Activated T-helper 17 cell treated with anti-CD3 and anti-CD28 coated beads, Interleukin-2, amount 50 U/mL, for 72 hours (primary cell): ENCODE measurements at places on chromosomes 7 and 10. TPM values are rescaled to one million over a fixed set of nuclear protein-coding genes. Genes with fewer than 3 reads are reported as not detected.
A peak's percentile ranks its signal among the peaks of the same experiment; 100 is the strongest.

- peak; percentile 29 for ATAC-seq
Measured at GRCh38 chr7:70384891-70385290, 747.1 kb upstream of the GALNT17 start.

GRCh38 chr7:34087892-34088891, 182.9 kb downstream of the BMPER start:
- peak; percentile 24 for ATAC-seq

DNA sequence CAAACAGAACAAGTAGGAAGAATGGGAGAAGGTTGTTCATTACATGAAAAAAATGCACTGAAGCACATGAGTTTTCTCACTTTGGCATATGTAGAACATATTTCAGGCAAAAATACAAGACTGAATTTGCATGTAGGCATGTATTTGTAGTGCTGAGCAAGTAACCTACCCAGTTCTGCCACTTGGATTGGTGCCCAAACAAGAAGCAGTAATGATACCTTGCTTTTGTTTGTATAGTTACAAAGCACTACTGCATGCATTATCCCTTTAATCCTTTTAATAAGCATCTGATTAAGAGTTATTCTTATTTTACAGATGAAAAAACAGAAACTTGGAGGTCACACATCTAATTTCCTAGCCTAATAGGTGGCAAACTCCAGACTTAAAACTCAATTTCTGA, 23.1 kb upstream of the CTTNBP2 start:
- ATAC-seq: no peak

GRCh38 chr10:15712883-15713282, 6.8 kb downstream of the ITGA8 start:
- ATAC-seq: no peak

DNA sequence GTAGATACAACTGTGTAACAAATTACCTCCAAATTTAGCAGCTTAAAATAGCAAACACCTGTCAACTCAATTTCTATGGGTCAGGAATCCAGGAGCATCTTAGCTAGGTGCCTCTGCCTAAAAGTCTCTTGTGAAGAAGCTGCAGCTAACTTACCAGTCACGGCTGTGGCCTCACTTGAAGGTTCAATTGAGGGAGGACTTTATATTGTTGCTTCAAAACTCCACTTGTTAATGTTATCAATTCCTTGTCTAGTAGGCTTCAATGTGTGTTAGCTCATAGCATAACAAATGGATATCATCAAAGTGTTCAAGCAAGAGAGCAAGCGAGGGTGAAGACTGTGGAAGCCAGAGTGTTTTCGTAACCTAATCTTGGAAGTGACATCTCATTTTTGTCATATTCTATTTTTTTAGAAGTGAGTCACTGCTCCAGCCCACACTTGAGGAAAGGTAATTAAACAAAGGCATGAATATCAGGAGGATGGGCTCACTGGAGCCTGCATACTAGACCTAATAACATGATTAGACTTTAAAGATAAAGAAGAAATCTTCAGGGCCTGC, 172.9 kb downstream of the SPAG6 start:
- no peak for ATAC-seq

- no peak for ATAC-seq
Measured at GRCh38 chr10:101405001-101405400, 51.0 kb downstream of the BTRC start.

DNA sequence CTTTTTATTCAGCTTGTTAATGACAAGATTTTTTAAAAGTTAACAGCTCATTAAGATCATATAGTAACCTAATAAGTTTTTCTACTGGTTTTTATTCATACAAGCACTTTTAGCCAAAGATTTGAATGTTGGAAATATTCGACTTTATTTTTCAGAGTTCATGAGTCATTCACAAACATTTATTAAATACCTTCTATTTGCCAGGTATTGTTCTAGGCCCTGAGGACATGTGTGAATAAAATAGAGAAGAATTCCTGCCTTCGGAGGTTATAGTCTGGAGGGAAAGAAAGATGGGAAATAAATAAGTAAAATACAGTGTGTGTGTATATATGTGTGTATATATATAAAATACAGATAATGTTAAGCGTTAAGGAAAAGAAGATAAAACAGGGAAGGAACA, 31.5 kb downstream of the BTAF1 start:
- no peak for ATAC-seq

- peak; percentile 71 for ATAC-seq
Measured at GRCh38 chr7:151992375-151992774, 33.1 kb upstream of the GALNT11 start.

GRCh38 chr7:44845451-44845850, 2.4 kb downstream of the H2AZ2 start:
- ATAC-seq: no peak

- no peak for ATAC-seq
Measured at GRCh38 chr7:1026721-1027161, 17.6 kb upstream of the GPR146 start.

DNA sequence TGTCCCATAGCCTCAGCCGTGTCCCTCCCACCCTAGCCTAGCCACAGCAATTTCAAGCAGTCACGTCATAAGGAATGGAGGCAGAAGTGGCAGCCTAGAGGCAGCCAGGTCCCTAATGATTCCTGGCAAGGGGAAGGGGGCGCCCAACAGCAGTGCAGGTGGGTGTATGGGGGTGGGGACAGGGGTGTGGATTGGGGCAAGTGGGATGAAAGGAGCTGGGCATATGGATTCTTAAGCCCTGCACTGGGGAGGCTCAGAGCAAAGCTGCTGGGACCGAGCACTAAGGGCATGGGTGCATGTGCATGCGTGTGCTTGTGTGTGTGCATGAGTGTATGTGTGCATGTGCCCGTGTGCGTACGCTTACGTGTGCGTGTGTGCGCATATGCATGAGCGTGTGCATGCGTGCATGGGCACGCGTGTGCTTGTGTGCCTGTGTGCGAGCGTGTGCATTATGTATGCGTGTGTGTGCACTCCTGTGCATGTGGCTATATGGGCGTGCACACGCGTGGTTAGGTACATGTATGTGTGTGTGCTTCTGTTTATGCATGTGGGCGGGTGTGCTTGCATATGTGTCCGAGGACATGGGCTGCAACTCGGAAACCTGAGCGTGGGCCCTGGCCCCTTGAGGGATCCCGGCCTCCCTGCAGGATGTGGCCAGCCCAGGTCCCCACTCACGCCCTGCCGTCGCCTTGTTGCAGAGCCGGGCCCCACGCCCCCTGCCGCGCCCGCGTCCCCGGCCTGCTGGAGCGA, 34.1 kb downstream of the SH2B2 start:
- ATAC-seq: no peak

DNA sequence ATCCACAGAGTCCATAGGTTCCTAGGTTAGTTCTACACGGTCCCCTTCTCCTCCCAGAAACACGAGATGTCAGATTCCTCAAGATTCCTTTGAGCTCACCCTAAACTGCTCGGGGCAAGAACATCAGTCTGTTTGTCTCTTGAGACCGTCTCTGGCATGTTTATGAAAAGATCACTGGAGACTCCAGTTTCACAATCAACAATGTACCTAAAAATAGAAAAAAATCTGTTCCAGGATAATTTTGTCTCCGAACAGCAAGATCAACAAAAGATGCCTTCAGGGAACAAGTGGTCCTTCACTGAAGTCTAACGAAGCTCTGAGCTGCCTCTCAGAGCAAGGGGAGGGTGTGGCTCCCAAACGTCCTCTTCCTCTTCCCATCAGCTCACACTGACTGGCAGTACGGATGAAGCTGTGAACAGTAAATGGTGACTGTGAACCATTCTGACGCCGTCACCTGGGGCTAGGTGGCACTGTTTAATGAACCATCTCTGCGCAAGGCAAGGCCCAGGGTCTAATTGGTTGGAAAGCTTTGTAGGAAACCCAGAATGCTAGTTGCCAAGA, 156.2 kb upstream of the LYZL1 start:
- ATAC-seq: no peak

GRCh38 chr7:153103202-153103601, 343.6 kb downstream of the ACTR3B start:
- ATAC-seq: no peak

GRCh38 chr7:17118412-17118811, 180.0 kb upstream of the AHR start:
- ATAC-seq: no peak

GRCh38 chr7:130397758-130398073, 17.4 kb downstream of the CPA1 start:
- no peak for ATAC-seq

- peak; percentile 23 for ATAC-seq
Measured at GRCh38 chr10:102313221-102313896, 68.0 kb downstream of the GBF1 start.

DNA sequence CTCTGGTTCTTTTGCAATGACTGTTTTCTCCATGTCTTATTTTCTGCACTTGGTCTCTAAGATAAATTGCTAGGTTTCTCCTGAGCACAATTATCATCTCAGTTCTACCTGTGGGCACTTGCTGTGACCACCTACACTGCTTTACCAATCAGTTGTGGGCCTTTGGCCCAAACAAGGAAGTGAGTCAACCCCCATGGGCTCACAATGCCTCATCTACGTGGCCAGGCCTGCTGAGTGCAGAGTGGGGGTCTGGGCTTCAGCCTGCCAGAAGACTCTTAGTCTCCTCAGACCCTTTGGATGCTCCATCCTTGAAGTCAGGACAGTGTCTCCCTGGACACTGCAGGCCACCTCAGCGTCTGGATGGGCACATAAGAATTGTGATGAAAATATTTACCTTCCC, 20.3 kb downstream of the SCART1 start:
- ATAC-seq: peak; percentile 59

DNA sequence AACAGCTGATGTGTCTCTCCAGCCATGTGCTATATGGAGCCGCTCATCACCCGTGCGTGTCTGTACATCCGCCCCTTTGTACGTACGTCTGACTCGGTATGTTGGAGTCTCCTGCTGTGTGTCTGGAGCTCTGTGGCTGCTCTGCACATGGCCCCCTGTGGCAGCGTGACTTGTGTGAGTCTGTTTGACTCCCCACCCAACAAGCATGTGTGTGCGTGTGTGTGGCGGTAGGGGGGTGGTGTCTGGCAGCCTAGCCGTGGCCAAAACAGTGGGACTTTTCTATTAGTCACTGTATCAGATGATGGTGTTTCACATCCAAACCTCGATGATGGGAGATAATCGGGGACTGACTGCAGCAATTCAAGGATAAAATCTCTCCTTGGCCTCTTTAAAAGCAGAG, 94.1 kb downstream of the COL13A1 start:
- ATAC-seq: no peak

- no peak for ATAC-seq
Measured at GRCh38 chr7:13988065-13988464, 1.4 kb downstream of the ETV1 start.

GRCh38 chr7:125555916-125556315, 626.3 kb upstream of the POT1 start:
- ATAC-seq: no peak

DNA sequence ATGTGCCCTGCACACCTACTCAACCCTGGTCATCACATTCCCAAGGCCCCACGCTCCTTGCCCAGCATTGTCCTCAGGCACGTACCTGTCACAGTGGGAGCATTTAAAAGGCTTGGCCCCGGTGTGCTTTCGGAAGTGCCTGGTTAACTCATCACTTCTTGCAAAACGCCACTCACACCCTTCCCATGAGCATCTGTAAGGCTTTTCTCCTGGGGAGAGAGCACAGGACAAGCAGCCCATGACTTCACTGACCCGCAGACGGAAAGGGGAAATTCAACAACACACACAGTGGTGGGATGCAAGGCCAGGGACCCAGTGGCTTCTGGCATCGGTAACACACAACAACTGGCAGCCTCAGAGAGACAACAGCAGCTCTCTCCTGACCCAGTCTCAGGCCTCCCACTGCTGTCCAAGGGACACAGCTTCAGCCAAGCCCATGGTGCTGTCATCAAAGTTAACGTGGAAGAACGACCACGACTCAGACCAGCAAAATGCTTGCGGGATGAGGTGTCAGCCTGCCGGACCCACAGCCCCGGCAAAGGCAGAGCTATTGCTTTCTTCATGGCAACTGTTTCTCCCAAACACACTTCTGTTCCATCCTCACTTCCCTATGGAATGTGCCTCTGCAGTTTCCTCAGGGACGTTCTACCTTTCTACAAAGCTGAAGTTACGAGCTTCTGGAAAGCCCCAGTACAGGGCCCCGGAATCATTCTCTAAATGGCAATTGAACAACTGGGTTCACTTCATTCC, 4.8 kb downstream of the KLF6 start:
- no peak for ATAC-seq

GRCh38 chr7:103791894-103792293, 197.6 kb downstream of the RELN start:
- ATAC-seq: no peak

DNA sequence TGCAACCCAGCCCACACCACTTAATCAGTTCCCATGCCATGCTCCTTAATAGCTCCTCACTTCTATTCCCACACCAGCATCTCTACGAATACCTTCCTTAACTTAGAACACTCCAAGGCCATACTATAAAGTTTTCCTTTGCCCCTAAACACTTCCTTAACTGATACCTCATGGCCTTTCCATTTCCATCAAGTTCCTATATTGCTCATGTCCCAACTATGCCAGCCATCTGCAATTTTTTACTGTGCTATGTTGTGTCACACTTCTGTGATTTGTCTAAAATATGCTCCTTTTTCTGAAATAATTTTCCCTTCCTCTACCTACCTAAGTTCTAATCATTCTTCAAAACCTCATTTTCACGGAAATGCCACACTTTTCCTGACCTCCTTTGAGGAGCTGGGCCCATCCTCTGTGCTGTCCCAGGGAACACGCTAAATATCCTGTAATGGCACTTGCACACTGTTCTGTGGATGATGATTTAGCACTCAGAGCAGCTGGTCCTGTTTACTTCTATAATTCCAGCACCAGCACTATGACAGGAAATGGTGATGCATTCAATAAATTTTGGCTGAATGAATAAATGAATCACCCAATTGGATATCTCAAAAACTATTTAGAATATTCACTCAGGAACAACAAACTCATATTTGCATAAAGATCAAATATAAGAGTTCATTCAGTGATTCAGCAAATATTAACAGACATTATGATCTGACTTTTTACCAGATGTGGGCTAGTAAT, 266.5 kb upstream of the HGF start:
- ATAC-seq: no peak

GRCh38 chr7:129569811-129570215, 41.7 kb upstream of the NRF1 start:
- ATAC-seq: no peak

DNA sequence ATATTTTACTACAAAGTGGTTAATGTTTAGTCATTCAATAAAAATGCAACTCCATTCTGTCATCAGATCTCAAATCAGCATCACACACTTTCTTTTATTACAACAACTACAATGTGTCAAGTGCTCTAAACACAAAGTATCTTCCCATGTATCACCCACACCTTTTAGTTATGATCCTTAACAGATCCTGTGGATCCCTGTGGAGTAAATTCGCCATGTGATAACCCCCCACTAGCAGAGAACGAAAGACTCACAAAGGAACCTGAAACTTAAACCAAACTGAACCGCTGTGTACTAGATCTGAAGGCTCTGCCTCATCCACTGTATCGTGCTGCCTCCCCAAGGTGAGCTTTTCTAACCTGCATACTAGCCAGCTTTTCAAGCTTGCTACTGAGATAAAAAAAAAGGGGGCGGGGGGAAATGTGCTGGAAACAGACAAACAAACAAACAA, 1.7 kb downstream of the DPY19L1 start:
- ATAC-seq: peak; percentile 33

FMC1 gene
- total RNA-seq: 3.0 TPM

SMC3 gene
- 74.0 TPM for total RNA-seq

GPR158 gene
- not detected for total RNA-seq

HTRA1 gene
- total RNA-seq: not detected

NAT16 gene
- not detected for total RNA-seq

FOXI2 gene
- not detected for total RNA-seq

GPR15LG gene
- not detected for total RNA-seq

TMEM176B gene
- total RNA-seq: not detected

TACR2 gene
- not detected for total RNA-seq

PRKG1 gene
- total RNA-seq: 0.42 TPM

PLCE1 gene
- total RNA-seq: 0.09 TPM

OR2A42 gene
- not detected for total RNA-seq

AQP1 gene
- not detected for total RNA-seq
